Muscle of leg (tissue), 16 donors: ENCODE measurements at places on chromosomes 1 and 21. TPM values are rescaled to one million over a fixed set of nuclear protein-coding genes. Genes with fewer than 3 reads are reported as not detected.

Gene F13B
- not detected for polyA plus RNA-seq

Gene NMNAT2
- polyA plus RNA-seq: 0.71 TPM

Gene OR14K1
- not detected for polyA plus RNA-seq

Gene ALX3
- polyA plus RNA-seq: not detected

Gene MAP10
- 2.2 TPM for polyA plus RNA-seq

Gene CRB1
- polyA plus RNA-seq: 0.29 TPM

Gene LPAR3
- 0.20 TPM for polyA plus RNA-seq

Gene HAO2
- not detected for polyA plus RNA-seq

Gene SNX7
- polyA plus RNA-seq: 25.7 TPM

Gene SPRR4
- not detected for polyA plus RNA-seq

Gene SLC45A1
- 1.9 TPM for polyA plus RNA-seq

Gene NKAIN1
- 1.8 TPM for polyA plus RNA-seq

Gene PDC
- 0.55 TPM for polyA plus RNA-seq

Gene PIP5K1A
- polyA plus RNA-seq: 46.0 TPM

Gene S100A12
- polyA plus RNA-seq: 3.8 TPM

Gene HTR6
- polyA plus RNA-seq: not detected

Gene VTCN1
- polyA plus RNA-seq: 0.08 TPM

Gene ADAMTS1
- 36.8 TPM for polyA plus RNA-seq

Gene OPN3
- polyA plus RNA-seq: 19.3 TPM
